Activated T-cell treated with anti-CD3 and anti-CD28 coated beads, Interleukin-2, amount 50 U/mL, for 72 hours (primary cell): ENCODE measurements at places on chromosomes 3 and 15. TPM values are rescaled to one million over a fixed set of nuclear protein-coding genes. Genes with fewer than 3 reads are reported as not detected.

DNA sequence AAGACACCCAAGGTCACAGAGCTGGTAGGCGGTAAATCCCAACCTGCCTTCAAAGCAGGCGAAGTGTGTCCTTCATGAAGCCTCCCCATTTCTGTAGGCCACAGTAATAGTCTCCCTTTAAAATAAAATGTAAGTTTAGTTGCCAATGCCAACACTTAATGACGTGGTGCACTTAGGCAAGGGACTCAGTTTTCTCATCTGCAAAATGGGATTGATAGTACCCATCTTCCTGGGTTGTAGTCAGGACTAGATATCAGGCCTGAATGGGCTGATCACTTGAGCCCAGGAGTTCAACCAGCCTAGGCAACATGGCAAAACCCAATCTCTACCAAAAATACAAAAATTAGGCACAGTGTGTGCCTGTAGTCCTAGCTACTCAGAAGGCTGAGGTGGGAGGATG is 114.6 kb downstream of the SHQ1 start:
- peaks cover 5% of the 10 kb centered on the region for H3K4me1 ChIP-seq
- no peak overlapping the region for H3K27ac ChIP-seq

- H3K4me3 ChIP-seq: no peak overlapping the region
- no peak for DNase-seq
- no peak overlapping the region for H3K27ac ChIP-seq
- no peaks in the 10 kb centered on the region for H3K36me3 ChIP-seq
- peaks cover 9% of the 10 kb centered on the region for H3K27me3 ChIP-seq
- peaks cover 10% of the 10 kb centered on the region for H3K4me1 ChIP-seq
These were observed 42.9 kb downstream of the MYO1E start for GRCh38 chr15:59329570-59330350.

DNA sequence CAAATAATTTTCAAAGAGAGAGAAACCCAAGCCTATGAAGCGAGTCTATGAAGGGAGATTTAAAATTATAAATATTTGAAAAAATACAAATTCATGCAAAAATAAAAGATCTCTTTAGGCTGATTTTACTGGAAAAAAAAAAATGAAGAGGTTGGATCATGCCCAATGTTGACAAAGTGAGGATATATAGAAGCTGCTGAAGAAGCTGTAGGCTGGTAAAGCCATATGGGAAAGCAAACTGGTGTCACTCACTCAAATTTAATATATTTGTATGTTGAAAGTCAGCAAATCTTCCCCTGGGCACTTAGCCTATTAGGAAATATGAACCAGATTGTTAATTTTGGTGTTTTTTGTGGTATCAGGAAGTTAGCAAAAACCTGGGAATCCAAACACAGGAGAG is 61.8 kb upstream of the BCHE start:
- H3K4me1 ChIP-seq: no peaks in the 10 kb centered on the region
- no peaks in the 10 kb centered on the region for H3K27me3 ChIP-seq
- no peaks in the 10 kb centered on the region for H3K36me3 ChIP-seq
- no peak for DNase-seq

- H3K4me1 ChIP-seq: no peaks in the 10 kb centered on the region
- H3K36me3 ChIP-seq: peaks cover 4% of the 10 kb centered on the region
- H3K27me3 ChIP-seq: no peaks in the 10 kb centered on the region
- H3K4me3 ChIP-seq: no peak overlapping the region
- H3K27ac ChIP-seq: no peak overlapping the region
- DNase-seq: no peak
These were observed 229.4 kb upstream of the SUCLG2 start for GRCh38 chr3:67883766-67884165.

- peak; percentile 67 for DNase-seq
- peaks cover 55% of the 10 kb centered on the region for H3K36me3 ChIP-seq
- peak overlapping the region; percentile 98 for H3K27ac ChIP-seq
- H3K27me3 ChIP-seq: no peaks in the 10 kb centered on the region
- peak overlapping the region; percentile 99 for H3K4me3 ChIP-seq
- H3K4me1 ChIP-seq: peaks cover 67% of the 10 kb centered on the region
These were observed 3.8 kb downstream of the PKM start for GRCh38 chr15:72227192-72227586.

MOBP gene
- 0.34 TPM for total RNA-seq

GRCh38 chr3:23728601-23729117 is 77.1 kb upstream of the UBE2E1 start:
- no peak overlapping the region for H3K4me3 ChIP-seq
- no peaks in the 10 kb centered on the region for H3K36me3 ChIP-seq
- DNase-seq: no peak
- no peak overlapping the region for H3K27ac ChIP-seq
- peaks cover 15% of the 10 kb centered on the region for H3K27me3 ChIP-seq
